ENCODE measurements at places on chromosomes 13 and 19.

GRCh38 chr13:106274551-106275203 is 260.8 kb downstream of the EFNB2 start:
- no peak for DNase-seq

DNA sequence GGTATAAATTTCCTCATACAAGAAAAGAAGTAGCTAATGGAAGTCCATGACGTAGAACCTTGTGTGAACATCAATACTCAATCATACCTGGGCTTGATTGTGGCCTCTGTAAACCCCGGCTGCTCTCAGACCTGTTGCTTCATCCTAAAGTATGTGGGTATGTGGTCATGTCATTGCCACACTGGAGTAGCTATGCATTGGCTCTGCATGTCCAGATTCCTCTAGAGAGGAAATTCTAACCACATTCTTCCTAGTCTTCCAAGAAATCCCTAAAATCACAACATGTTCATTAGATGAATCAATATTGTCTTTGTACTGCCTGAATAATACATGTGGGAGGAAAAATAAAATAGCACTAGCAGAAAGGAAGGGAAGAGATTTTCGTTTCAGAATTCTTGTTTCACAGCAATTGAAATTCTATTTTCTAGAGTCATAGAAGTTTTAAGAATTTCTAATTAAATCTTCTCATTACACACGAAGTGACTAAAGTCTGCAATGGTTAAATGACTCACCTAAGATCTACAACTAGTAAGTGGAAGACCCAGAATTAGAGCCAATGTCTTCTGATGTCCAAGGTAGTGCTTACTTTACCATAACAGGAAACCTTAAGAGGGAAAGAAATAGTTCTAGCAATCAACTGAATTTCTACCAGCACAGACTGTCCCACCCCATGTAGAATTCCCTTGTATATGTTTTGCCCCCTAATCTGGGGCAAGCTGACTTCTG is 28.0 kb downstream of the RXFP2 start:
- DNase-seq: no peak

DNA sequence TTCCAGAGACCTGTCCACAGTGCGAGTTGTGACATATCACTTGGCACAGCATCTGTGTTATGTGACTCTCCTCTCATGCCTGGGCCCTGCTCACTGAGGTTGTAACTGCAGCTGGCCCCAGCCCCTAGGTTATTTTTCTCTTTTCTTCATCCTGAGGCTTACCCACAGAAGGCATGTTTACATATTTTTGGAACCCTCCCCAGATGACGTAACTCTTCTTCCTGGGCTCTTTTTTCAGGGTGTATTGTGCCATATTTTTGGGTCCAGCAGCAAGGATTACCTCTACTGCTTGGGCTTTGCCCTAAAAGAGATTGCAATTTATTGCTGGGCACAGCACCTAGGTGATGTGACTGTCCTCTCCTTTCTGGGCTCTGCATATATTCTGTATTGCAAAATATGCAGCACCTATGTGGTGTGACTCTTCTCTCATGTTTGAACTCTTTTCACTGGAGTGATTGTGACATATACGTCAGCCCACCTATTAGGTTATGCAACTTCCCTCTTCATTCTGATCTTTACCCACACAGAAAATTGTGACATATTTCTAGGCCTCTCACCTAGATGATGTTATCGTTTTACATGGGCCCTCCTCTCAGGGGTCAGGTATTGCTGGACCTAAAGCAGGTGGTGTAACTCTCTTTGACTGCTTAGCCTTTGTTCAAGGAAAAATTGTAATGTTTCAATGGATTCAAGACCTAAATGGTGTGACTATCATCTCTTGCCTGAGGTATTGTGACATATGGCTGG is 64.5 kb upstream of the ZNF724 start:
- no peak for DNase-seq

DNA sequence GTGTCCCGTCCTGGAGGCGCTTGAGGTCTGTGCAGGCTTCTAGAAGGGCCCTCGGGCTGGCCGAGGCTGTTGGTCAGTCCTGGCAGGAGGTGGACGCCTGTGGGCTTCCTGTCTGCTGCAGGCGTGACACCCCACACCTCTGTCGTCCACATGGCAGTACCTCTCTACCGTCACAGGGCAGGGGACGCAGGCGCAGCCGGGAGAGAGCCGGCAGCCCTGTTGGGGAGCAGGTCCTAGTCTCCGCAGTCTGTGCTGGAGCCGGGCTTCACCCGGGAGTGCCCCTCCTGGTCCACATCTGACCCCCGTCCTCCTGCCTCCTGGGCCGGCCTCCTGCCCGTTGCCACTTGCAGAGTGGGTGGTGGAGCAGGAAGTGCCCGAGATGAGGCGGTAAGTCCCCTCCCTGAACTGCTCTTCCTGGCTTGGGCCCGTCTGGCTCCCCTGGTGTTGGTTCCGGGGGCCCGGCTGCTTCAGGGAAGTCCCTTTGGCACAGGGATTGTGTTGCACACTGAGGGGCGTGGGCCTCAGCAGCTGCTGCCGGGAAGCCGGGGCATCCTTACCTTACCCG is 106.0 kb downstream of the KDM4B start:
- no peak for DNase-seq

DNA sequence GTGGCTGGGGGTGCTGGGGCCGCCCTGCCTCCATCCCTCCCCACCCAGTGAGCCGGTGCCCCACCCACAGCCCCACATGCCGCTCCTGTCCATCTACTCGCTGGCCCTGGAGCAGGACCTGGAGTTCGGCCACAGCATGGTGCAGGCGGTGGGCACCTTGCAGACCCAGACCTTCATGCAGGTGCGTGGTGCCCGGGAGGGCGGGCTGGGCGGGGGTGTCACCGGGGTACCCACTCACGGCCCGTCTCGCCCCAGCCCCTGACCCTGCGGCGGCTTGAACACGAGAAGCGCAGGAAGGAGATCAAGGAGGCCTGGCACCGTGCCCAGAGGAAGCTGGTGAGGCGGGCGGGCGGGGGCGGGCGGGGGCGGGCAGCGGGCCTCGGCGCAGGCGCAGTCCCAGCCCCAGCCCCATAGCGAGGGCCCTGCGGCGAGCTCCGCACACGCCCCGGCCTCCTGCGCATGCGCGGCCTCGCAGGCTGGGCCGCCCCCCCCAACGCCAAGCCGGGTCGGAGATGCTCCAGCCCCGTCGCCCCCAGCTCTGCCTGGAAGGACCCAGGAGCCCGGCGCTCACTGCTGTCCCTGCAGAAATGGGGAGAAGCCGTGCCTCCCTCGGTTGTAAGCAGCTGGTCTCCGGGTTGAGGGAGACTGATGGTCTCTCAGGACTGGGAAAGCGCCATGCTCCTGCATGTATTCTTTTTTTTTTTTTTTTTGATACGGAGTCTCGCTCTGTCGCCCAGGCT is 7.7 kb downstream of the ARHGAP45 start:
- peak; percentile 79 for DNase-seq

- DNase-seq: no peak
Measured at GRCh38 chr13:99131410-99131809, 69.2 kb upstream of the UBAC2 start.

GRCh38 chr19:35766571-35767104 is 8.7 kb downstream of the PROSER3 start:
- no peak for DNase-seq

DNA sequence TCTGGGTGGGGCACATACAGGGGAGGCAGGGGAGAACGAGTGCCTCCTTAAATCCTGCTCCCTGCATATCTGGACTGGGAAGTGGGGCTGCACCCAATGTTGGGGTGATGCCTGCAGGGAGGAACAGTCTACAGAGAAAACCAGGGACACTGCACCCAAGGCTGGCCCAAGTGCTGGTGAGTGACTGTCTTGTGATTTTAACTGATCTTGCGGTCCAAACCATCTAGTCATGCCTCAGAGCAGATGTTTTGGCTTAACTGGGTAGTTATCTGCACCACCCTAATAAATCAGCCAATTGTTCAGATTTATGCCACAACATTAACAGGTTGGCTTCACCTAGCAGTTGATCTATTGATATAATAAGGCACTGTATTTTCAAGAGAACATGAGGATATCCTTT is 219.2 kb upstream of the IRS2 start:
- no peak for DNase-seq

DNA sequence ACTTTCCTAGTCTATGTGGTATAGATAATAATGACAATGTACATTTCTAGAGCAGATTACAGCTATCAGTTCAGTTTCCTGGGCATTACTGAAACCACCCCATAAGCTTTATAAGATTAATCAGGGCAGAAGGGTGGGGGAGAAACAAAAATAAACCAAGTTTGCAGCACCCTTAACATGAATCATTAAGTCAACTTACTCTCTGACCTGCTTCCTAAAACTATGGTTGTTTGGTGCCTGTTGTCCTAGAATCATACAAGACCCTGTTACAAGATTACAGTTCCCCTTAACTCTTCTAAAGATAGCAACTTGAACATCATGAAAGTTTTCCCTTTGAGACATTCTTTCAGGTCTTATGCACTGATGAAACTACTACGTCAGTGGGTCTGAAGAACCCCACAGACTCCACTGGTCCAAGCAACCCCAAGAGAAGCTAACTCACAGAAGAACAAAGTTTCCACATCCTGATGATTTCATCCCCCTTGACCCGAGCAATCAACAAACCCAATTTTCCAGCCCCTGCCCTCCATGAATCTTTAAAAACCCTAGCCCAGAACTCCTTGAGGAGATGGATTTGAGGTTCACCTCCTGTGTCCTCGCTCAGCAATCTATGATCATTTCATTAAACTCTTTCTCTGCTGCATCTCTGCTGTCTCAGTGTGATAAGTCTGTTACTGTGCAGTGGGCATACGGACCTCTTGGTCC is 336.5 kb downstream of the FOXO1 start:
- DNase-seq: no peak

DNA sequence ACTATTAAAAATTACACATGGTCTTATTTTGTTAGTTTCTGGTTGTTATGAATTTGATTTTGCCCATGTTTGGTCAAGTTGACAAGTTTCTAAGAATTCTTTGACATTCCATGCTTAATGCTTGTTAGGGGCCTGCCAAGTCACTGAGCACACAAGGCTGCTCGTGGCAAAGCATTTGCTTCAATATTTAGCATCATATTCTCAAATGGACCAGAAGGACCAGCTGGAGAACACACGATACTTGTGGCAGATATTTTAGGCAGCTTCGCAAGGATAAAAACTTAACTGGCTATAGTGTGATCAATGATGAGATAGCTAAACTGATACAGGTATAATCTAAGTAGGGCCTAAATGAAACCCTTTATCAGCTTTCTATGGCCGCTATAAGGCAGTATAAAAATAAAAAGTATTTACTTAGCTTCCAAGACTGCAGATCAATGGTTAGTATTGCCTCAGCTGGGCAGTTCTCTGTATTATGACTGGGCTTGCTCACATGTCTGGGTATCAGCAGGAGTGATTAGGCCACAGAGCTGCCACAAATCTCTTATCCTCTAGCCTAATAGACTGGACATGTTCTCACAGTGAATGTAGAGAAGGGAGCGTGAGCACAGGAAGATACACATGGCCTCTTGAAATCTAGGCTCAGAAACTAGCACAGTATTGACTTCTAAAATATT is 155.9 kb upstream of the SPRY2 start:
- DNase-seq: no peak

DNA sequence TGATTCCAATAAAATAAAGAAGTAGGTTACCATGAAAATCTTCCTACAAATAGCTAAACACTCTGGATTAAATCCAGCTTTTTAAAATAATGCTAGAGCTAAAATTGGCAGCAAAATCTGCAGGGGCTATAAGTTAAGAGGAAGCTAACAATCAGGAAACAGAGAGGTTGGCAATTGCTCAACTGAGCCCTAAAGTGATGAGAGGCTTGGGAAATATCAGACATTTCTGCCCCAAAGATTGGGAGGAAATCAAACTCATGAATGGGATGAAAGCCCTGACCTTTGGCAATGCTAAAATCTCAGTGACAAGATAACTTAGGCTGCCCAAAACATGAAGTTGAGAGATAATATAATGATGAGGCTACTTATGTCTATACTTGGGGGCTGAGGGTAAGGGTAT is 1437.9 kb downstream of the EFNB2 start:
- no peak for DNase-seq

DNA sequence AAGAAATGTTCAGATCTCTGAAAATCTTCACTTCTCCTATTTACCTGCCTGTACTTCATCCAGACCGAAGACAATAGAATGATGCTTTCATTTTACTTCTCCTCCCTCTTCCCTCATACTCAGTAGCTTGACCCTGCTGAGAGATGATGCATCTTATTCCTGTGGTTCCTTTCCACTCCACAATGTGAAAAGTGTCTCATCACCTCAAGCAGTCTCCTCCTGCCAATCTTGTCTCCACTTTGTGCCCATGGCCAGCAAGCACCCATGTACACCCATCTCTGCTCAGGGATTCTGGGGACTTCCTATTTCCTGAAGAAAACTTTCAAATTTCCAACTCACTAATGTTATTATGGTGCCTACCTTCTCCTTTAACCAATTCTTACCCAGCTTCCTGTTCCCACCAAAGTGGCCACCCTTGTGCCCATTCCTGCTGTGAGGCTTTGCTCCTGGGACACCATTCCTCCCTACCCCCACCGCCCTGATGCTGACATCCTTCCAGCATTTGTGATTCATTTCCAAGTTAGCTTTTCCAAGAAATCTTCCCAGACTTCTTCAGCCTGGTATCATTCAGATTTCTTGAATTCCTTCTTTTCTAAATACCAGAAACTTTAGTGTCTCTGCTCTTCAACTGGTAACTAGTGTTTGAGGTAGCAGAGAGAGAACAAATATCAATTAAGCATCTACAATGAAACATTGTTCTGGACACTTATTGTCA is 212.5 kb downstream of the POSTN start:
- no peak for DNase-seq

- DNase-seq: no peak
Measured at GRCh38 chr13:98504029-98504351, 72.9 kb downstream of the STK24 start.

- no peak for DNase-seq
Measured at GRCh38 chr13:98784666-98785065, 32.2 kb upstream of the SLC15A1 start.

Measured in activated CD4-positive, alpha-beta T cell treated with anti-CD3 and anti-CD28 coated beads for 24 hours (primary cell).